Stimulated activated CD8-positive, alpha-beta memory T cell treated with anti-CD3 and anti-CD28 coated beads, Interleukin-4, amount 100 ng/mL, for 48 hours (primary cell): ENCODE measurements at places on chromosomes 4 and X.

DNA sequence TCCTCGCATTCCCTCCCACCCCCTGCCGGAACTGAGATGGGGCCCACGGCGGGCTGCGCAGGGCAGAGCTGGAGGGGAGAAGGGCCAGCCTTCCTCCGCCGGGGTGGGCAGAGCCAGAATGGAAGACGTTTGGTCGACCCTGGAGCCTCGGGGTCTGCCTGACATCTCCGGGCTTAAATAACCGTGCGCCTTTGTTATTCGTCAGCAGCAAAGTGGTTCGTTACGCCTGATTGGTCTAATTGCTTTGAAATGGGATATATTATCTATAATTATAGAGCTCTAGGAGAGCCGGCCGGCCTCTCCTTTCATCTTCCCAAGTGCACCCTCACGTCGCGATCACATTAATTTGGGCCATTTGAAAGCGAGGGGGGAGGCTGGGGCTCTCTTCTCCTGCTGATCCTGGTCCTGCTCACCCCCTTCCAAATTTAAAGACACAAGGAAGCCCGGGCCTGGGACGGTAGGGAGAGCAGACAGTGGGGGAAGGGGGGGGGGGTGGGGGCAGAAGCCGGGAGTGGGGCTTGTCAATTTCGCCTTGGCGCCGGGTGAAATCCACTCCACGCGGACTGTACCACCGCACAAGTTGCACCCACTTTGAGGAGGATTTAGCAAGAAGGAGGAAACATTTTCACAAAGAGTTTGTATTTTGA lies 4.7 kb upstream of the MSX1 start:
- no peak for DNase-seq

DNA sequence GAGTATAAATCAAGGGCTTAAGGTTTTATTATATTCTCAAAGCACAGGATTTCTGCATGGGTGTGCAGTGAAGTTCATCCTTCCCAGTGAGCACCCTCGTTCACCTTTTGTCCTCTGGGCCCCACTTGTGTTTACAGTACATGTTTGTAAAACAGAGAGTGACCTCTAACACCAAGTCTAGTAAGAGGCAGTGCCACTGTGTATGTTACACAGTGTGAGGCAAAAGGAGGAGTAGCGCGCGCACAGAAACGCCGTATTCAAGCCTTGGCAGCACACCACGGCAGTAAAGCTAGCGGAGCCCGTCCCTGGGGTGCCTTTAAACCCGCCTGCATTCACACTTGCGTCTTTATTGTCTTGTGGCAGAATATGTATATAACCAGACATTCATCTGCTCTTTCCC lies 51.9 kb downstream of the CCNI start:
- no peak for DNase-seq

DNA sequence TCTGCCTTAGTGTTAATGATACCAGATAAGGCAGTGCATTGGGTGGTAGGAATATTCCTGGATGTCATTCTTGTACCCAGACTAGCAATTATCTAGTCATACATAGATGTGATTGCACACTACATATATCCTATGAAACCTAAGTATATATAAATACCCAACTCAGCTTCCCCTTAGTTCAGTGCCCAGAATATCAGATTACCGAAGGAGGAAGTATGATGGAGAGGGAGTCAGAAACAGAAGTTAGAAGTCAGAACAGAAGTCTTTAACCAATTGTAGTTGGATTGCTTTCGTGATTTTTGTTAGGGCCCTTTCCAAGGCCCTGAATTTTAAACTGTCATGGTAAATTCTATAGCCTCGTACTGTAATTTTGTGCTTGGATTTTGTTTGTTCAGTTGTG lies 42.9 kb downstream of the MOB1B start:
- DNase-seq: no peak

DNA sequence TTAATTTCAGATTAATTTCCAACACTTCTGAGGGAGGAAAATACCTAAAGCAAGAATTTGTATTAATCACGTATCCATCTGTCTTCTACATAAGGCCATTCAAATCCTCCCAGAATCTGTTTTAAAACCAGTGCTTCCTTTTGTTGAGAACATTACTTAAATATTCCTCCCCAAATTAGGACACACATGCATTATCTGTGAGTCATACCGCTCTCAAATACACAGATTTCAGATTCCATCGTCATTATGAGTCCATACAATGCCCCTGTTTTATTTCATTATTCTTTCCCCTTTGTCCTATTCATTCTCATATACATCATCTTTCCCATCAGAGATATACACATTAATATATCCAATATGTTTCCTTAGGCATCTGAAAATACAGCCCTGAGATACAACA lies 57.3 kb upstream of the PRSS12 start:
- DNase-seq: no peak

DNA sequence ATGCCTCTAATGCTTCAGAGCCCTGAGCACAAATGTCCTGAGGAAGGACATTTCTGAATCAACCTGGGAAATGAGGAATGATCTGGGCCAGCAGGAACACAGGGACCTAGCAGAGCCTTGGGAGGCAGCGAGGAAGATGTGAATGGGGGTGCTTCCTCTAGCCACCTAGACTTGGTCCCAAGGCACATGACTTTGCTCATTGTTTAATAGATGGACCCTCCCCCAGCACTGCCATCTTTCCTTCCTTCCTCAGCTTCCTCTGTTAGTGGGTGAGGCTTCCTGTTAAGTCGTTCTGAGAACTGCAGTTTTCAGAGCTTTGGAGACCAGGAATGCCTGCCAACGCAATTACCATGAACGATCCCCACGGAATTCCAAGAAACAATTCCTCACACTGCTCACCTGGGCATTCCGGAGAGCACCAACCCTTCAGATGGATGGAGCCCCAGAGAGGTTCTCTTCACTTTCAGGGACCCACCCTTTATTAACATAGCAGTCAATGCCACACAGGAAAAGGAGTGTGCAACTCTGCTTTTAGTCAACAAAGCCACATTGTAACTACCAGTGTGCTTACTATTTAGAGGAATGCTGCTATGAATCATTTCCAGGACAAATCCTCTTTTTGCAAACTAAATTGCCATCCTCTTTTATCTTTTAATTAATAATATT lies 48.5 kb upstream of the STIM2 start:
- no peak for DNase-seq

DNA sequence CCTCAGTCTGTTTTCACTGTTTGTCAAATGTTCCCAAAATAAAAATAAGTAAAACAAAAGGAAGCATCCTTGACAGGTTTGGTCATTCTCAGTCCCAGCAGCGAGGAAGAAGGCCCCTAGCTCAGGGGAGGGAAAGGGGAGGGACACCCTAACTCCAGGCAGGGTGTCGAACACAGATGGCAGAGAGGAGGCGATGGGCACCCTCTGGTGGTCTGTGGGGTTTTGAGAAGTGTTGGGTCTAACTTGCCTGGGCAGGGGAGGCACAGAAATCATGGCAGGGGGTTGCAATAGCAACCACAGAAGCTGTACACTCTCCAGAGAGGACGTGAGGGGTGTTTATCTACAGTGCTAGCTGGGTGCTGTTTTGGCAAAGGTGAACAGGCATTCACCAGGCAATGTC lies 229.8 kb upstream of the SFRP2 start:
- DNase-seq: peak; percentile 47

GRCh38 chr4:164313853-164314252 lies 440.1 kb upstream of the SMIM31 start:
- DNase-seq: no peak

GRCh38 chr4:146179784-146180370 lies 4.4 kb downstream of the LSM6 start:
- no peak for DNase-seq

- no peak for DNase-seq
These were observed 61.8 kb downstream of the CPE start for GRCh38 chr4:165440415-165441158.

DNA sequence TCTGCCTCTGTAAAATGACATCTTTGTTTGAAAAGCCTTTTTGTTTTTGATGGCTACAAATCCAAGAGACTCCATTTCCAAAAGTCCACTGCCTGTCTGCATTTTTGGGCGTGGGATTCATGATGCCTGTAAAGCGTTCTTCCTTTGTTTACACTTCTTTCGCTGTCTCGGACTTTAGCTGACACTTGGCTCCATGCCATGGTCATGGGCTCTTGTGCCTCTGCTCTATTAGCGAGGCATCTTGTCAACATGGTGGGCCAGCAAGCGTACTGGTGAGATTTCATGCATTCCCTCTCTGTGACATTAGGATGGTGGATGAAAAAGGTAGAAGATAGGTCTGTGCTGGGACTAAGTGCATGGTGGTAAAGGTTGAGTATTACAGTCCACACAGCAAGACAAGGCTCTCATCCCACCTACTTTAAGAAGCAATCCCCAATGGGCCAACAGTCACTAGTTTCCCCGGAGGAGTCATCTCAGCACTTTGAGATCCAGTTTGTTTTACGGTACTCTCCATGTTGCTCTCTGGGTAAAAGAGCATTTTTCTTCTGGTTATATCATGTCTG lies 298.2 kb upstream of the KLF3 start:
- DNase-seq: no peak

GRCh38 chrX:16212436-16212835 lies 45.2 kb downstream of the MAGEB17 start:
- DNase-seq: no peak

DNA sequence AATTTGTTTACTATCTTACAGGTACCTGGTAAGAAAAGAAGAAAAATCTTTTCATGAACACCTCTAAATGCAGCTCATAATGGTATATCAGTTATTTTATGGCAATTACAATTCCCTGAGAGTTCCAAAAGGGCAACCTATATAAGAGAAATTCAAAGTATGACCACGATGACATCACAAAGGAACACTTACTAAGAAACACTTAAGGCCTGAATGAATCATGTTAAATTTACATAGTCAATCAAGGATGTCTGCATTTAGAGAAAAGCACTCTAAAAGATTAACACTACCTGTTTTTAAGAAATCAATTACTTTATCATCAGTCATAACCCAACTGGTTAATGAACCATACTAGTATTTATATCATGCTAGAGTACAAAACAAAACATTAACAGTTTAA lies 63.9 kb downstream of the LCORL start:
- DNase-seq: no peak

DNA sequence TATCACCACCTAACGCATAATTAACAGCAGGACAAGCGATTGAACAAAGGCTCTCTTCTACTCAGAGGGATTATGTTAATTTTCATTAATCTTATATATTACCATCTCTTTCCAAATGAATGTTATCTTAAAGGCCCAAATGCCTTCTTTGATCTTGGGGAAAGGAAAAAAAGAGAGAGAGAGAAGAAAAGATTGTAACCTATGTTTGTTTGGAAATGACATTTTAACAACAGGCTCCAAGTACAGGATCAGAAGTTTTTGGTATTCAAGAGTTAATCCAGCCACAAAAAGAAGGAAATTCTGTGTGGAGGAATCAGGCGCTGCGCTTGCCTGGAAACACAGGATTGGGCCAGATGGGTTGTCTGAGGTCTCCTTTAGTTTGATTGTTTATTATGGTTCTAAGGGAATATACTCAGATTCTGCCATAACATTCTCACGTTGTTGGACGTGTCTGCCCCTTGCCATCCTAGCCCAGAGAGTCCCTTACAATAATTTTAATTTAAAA lies 100.7 kb upstream of the STX18 start:
- no peak for DNase-seq

GRCh38 chr4:122000849-122001248 lies 49.0 kb upstream of the TRPC3 start:
- DNase-seq: no peak

DNA sequence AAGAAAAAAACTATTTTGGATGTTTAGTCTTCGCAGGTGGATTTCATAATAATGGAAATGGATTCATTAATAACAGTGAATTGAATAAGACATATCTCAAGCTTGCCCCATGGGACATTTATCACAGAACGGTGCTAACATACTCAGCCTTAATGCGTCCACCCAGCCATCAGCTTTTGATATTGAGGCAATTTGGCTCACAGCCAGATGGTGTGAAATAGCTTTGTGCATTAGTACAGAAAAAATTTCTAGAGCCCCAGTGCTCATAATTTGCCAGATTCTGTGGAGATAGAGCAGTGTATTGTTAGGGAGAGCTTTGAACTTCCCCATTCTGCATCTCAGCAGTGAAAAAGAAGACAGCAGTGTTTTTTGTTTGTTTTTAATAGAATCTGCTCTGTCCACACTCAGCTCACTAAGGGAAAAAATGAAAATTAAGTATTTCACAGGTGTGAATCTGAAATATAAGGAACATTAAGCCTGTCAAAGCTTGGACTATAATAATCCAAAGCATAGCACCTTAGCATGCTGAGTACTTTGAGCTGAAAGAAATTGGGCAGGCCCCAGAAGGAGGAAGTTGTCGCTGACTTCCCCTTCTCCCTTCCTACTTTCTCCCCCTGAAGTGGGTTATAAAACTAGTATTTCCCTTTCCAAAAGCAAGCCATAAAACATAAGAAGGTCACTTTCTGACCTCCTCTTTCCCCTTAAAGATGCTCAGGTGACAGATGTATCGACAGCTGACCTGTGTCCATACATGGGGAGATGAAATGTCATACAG lies 295.8 kb downstream of the MAGEB5 start:
- DNase-seq: no peak

DNA sequence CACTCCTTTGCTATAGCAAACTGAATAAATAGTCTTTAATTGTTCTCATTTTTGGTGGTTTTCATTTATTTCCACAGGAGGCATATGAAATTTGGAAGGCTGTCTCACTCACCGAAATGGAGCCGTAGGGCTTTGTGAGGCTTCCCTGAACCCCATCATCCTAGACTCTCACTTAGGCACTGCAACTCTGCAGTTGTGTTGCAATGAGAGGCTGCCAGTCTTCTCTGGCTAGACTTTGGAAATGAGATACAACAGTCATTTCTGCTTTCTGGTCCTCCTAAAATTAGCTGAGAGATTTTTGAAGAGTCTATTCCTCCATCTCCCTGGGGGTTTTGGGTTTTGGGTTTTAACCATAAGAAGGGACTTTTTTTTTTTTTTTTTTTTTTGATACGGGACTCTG lies 146.5 kb downstream of the SH3BGRL start:
- DNase-seq: no peak

GRCh38 chrX:132631579-132632232 lies 142.9 kb upstream of the MBNL3 start:
- no peak for DNase-seq

DNA sequence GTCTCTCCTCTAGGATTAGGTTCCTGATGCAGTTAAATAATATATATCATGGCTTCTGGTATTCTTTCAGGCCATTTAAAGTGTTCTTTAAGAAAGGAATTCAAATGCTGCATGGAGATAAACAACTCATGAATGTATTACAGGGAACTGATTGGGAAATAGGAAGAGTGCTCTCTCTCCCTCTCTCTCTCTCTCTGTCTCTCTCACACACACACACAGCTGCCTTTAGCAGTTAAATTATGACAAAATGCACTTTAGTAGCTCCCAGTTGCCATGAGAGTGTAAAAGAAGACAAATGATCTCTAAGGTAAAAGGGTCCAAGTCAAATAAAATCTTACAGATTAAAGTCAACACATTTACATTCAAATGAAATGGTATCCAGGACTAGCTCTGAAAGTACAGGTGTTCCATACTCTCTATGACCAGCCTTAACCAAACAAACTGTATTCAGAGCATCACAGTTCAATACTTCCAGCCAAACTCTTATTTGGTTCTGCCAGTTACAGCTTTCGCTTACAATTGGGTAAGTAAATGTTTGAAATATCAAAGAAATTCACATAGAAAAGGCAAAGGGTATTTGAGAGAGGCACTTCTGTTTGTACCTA lies 94.7 kb upstream of the CXXC4 start:
- no peak for DNase-seq
